CD4-positive, alpha-beta T cell treated with Interleukin-2 at 100 ng/mL for 4 hours (primary cell): ENCODE measurements at places on chromosomes 4 and X.
A peak's percentile ranks its signal among the peaks of the same experiment; 100 is the strongest.

- DNase-seq = no peak
Measured at GRCh38 chr4:39883646-39884045, 94.1 kb downstream of the PDS5A start.

- DNase-seq = no peak
Measured at GRCh38 chr4:150108691-150109090, 30.4 kb downstream of the DCLK2 start.

DNA sequence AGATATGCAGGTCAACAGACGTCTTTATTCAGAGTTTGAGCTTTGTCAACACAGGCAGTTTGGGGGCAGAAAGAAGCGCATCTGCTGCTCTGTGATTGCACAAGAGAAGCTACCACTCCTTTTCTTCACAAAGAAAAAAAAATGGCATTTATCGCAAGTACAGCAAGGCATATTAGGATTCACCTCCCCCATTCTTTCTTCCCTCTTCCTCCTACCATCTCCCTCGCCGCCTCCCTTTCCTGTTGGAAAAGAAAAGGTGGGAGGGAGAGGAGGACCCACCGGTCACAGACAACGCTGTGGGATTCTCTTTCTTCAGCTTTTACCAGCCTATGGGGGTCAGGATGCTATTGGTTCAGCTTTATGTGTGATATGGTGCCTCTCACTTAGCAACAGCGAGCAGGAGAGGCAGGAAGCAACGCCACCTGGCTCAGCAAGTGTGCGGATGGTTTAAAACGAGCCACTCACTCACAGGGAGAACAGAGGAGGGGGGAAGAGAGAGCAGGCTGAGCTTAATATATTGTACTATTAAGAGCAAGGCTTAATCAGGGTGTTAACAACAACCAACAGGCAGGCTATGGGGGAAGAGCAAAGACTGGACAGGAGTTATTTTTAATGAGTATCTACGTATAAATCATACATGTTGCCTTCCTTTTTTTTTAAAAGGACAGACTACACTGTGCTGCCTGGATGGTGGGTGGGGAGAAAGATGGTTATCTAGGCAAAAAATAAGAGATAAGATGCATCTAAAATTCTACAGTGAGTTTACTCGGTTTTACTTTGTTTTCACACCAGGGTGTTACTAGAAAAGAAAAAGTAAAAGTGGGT is 104.7 kb downstream of the MAML3 start:
- DNase-seq = peak; percentile 43

- no peak for DNase-seq
Measured at GRCh38 chr4:147284256-147284835, 196.6 kb upstream of the EDNRA start.

- no peak for DNase-seq
Measured at GRCh38 chr4:24666816-24667477, 82.6 kb upstream of the DHX15 start.

GRCh38 chr4:55801498-55801897 is 18.1 kb upstream of the EXOC1L start:
- no peak for DNase-seq

DNA sequence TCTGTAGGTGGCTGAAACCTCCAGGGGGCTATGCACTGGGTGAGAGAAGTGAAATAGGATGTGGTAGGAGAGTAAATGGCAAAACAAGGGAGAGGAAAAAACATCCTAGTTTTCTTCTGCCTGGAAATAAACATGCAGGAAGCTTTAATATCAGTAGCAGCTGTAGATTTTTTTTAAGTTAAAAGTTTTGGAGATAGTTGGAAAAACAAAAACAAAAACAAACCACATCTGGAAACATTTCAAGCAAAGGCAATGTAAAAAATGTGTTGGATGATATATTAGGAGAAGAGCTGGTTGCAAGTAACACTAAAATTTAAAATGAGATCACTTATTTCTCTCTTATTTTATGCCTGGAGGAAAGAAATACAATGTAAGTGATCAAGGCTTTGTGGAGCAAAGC is 388.0 kb downstream of the SPRY1 start:
- no peak for DNase-seq

DNA sequence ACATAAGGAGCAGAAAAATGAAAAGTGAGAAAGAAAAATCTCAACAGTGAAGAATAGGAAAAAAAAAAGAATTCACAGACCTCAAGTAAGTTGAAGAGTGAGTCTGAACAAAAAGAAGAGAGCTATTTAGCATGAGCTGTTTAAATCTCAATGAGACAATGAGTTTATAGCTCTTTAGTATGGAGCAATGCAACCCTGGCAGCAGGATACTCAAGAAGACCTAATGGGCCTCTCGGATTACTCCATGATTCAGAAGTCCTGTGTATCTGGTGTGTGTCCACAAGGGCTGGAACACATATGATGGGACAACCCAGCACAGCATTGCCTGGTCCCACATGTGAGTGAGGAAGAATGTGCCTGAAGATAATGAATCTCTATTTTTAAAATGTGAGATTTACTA is 563.1 kb upstream of the INTU start:
- DNase-seq = no peak
